IPS DF 6.9 (cell line): ENCODE measurements at places on chromosomes 1 and 21.
A peak's percentile ranks its signal among the peaks of the same experiment; 100 is the strongest.

GRCh38 chr1:33296082-33296458, 24.8 kb downstream of the A3GALT2 start:
- no peak for DNase-seq

GRCh38 chr1:72284348-72285073, 2.2 kb upstream of the NEGR1 start:
- no peak for DNase-seq

- DNase-seq, result no peak
These were observed 55.2 kb upstream of the PLD5 start for GRCh38 chr1:242579528-242580235.

DNA sequence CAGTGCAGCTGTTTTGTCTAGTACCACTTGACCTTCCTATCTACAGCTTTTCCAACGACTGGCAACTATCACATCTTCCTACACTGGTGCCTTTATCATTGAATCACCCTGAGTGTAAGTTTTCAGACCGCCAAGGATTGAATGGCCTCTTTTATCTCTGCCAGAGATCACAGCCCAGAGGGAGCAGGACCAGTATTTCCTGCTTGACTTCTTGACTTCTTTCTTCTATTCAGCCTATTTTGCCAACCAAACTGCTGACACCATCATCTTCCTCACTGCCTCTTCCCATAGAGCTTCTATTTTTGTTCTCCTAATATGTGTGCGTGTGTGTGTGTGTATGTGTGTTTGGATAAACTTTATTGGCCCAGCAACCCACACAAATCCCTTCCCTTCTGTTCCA, 53.8 kb downstream of the SERBP1 start:
- DNase-seq, result no peak

DNA sequence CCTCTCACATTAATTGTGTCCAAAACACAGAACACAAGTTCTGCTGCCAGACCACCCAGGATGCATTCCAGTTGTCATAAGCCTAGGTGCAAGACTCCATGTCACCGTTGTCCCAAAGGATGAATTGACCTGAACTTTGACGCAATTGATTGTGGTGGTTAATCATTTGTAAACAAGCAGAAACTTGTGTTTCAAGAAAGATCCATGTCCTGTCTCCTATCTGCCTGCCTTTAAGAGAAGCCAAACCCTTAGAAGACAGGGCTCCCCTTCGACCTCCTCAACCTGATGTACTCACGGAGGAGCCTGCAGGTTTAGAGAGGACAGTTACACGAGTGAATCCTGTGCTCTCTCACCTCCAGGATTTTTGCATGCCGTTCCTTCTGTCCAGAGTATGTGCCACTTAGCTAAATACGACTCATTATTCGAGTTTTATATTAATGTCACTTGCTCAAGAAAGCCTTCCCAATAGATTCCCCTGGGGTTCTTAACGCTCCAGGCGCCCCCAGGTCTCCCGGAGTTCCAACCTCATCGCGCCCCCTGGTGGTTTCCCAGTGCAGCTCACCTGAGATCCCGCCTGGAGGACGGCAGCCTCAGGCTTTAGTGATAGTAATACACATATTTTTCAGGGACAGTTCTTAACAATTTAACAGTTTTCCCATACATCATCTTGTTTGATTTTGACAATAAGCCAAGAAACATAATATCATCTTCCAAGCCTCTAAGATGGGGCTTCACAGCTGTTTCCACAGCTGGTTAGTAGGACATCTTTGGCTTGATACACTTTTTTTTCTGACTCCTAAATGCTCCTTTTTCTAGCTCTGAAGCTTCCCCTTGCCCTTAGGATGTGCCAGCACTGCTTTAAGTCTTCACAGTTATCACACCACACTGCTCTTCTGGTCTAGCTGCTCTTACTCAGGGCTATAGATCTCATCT, 2.4 kb upstream of the C8B start:
- peak; percentile 25 for DNase-seq

DNA sequence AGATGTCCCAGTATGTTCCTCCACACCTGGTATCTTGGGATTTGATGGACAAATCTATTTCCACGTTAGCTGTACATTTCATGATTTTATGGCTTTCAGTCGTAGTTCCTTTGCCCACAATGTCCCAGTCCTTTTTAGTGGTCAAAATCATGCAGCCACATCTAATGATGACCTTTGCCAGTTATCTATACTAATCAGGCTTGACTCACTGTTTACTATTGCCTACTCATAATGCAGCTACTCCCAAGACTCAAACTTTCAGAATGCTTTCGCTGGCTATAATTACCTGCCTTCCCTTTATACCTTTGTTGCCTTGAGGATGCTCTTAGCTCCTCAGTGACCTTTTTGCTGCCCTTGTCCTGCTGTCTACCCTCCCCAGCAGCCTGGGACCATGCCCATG, 6.4 kb downstream of the NOS1AP start:
- no peak for DNase-seq

DNA sequence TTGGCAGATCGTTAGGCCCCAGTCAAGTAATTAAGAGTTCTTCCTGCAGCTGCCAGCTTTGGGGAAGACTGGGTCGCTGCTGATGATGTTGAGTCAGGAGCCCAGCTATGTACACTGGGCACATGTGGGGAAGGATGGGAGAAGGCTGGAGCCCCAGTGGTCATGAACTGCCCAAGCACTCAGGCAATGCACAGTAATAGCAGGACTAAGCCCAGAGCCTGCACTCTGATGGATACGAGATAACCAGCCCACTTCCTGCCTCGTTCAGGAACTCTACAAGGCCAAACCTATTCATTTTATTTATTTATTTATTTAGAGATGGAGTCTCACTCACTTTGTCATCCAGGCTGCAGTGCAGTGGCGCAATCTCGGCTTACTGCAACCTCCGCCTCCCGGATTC, 81.1 kb upstream of the BTG3 start:
- DNase-seq, result no peak

GRCh38 chr1:3013371-3014049, 7.8 kb upstream of the ACTRT2 start:
- DNase-seq, result no peak

DNA sequence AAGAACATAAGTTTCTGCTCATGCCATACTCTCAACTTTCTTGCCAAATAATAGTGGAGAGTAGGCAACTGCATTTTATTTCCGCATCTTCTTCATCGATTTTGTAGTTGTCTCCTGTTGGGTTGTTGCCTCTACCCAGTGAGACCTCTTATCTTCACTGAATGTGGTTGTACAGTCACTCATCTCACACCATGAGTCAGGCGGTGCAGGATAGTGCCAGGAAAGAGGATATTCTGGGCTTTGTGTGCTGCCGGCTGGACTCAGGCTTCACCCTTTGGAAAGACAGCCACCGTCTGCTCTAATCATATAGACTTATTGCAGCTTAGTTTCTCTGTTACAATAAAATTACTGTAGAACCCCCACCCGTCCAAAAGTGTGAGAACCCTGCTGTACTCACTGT, 154.3 kb upstream of the USP24 start:
- DNase-seq, result no peak

DNA sequence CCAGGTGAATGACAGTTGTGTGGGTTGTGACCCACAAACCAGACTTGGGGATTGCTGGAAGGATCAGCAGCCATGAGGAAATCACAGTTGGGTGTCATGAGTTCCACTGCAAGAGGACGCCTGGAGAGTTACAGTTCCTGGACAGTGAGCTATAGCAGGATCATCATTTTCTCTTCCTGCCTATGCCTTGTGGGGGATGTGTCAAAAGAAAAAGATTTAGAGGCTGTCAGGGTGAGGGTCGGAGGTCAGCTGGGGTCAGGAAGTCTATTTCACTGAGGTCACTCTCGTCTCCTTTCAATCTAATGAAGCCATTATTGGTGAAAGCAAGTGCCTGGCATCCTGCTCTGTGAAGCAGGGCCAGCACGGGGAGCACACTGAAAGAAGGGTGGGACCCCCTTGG, 7.0 kb upstream of the LIN28A start:
- DNase-seq, result no peak

DNA sequence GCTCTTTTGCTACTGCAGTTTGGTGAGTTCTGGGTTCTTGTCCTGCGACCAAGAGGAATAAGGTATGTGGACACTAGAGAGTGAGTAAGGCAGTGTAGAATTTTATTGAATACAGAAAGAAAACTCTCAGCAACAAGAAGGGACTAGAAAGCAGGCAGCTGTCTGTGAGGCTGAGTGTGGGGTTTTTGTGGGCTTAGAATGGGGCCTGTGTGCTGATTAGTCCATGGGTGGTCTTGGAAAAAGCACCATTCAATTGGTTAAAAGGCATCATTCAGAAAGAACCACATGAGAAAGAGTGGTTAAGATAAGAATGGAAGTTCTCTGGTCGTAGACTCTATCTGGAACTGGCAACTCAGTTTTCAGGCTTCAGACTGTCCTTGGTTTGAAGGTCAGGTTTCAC, 298.8 kb downstream of the TGFB2 start:
- no peak for DNase-seq

DNA sequence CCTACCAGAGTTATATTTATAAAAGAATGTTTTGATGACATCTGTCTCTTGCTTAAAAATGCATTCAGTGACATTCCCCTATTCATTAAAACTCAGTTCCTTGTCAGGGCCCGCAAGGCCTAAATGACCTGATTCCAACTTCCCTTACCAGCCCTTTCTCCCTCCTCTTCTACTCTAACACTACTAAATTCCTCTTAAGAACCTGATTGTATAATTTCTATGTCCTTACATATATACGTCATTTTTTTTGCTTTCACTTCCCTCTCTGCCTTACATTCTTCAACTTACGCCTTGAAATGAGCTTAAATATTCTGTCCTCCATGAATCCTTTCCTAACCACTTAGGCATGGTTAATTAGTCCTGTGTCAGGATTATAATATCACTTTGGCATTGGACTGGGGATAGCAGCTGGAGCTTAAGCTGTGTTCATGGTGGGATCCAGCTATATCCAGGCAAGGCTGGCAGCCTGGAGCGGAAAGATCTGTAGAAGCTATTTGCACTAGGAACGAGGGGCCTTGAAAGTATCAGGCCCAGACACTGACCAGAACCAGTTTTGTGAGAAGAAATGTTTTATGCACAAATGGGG, 360.2 kb upstream of the PTBP2 start:
- DNase-seq, result no peak

DNA sequence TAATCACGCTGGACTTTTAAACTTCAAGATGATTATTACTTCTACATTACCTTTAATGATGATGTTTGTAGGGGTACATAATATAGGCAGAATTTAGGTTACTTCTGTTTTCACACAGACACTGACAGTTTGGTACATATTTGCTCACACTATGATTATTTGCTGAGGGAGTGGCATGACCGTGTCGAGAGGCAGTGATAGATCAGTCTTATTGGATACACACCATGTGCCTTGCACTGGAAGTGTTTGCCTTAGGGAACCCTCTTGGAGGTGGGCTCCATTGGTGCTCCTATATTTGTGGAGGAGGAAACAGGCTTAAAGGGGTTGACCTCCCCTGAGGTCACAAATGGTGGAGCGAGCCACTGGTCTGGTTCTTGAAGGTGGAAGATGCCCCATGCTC, 132.1 kb downstream of the PRDM2 start:
- no peak for DNase-seq

- no peak for DNase-seq
These were observed 10.0 kb downstream of the TTF2 start for GRCh38 chr1:117070124-117070523.

- no peak for DNase-seq
These were observed 40.7 kb downstream of the CD2 start for GRCh38 chr1:116794804-116795481.

GRCh38 chr1:213110349-213111300, 59.6 kb downstream of the RPS6KC1 start:
- DNase-seq, result no peak

- no peak for DNase-seq
These were observed 10.3 kb upstream of the LMNA start for GRCh38 chr1:156104065-156104810.

GRCh38 chr1:10388387-10388715, 10.5 kb upstream of the PGD start:
- DNase-seq, result no peak

DNA sequence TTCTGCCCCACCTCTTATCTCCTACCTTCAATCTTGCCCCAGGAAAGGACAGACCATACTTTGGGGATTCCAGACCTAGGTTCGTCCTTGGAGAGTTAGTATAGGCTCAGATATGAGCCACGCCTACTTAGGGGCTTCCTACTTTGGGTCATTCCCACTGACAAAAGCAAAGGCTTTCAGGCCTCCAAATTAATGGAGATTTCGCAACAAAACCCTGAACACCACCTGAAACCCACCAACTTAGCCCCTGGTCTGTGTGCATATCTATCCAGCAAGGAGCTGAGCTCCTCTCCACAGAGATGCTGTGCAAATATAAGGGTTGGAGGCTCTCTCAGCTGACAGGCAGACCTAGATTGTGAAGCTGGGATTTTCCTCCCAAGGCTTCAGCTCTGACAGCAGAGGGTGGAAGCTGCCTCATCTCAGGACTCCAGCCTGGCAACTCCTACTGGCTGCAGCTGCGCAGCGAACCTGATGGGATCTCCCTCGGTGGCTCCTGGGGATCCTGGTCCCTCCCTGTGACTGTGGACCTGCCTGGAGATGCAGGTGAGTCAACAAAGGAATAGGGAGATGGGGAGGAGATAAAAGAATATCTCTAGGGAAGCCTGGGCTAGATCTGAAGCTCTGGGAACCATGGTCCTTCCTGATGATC, 2.1 kb downstream of the MPL start:
- no peak for DNase-seq

GRCh38 chr1:227886993-227887696, 60.6 kb downstream of the WNT9A start:
- no peak for DNase-seq

- peak; percentile 74 for DNase-seq
These were observed 30.4 kb upstream of the FOXO6 start for GRCh38 chr1:41330588-41331545.

- no peak for DNase-seq
These were observed 556.5 kb downstream of the PTBP2 start for GRCh38 chr1:97277891-97278654.

GRCh38 chr1:79373481-79374125, 367.1 kb upstream of the ADGRL4 start:
- DNase-seq, result no peak

DNA sequence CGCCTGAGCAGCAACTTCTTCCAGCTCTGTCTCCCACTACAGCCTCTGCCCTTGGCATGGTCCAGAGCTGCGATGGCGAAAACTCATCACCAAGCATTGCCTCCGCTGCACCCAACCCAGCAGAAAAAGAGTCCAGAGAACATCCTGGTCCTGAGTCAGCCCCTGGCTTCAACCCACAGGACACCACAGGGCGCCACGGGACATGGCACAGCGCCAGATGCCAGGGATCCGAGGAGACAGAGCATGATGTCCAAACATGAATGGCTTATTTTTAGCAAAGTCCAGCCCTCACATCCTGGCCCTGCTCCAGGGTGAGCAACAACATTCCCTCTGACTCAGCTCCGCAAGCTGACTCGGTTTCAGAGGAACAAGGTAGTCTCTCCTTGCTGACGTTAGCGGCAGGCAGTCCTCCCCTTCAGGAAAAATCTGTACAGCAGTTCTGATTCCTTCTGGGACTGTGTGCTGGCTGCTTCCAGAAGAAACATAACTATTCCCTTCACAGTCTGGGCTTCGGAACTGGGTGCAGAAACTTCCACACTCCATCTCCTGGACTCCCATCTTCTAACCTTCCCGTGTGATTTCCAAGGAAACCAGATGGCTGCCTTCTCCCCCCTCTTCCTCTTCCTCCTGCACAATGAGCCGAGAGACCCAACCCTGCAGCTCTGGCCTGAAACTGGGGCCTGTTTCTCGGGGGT, 131.3 kb downstream of the TOMM20 start:
- DNase-seq, result no peak
